ENCODE measurements at places on chromosomes 2 and 18.

GRCh38 chr2:140657657-140658056 is 1473.2 kb downstream of the LRP1B start:
- DNase-seq = no peak

GRCh38 chr2:138777996-138778395 is 2.2 kb downstream of the NXPH2 start:
- DNase-seq = no peak

GRCh38 chr2:232533944-232534710 is 5.4 kb upstream of the CHRNG start:
- no peak for DNase-seq

DNA sequence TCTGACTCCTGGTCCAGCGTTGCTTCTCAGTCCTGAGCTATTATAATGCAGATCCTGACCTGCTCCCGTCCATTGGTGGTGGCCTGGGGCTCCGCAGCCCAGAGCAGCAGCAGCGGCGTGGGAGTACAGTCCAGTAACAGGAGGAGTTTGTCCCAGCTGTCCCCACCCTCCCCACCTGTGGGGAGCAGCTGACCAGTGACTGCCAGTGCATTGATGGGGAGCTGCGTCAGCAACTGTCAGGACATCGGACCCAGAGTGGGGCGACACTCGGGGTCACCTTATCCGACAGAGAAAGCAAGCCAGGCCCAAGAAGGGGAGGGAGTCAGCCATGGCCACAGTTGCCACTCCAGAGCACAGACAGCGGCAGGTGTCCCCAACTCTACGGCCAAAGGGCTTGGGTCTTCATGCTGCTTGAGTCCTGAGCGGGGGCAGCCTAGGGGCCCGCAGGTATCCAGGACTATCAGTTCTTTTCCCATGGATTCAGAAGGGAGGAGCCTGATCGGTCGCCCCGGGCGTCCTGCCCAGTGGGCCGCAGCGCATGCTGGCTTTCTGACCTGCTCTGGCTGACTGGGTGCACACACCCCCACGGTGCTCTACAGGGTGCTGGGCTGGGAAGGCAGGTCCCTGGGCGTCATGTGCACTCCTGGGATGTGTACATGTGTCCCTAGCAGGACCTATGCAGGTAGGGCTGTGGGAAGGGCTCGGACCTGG is 29.7 kb downstream of the DNMT3A start:
- DNase-seq = no peak

DNA sequence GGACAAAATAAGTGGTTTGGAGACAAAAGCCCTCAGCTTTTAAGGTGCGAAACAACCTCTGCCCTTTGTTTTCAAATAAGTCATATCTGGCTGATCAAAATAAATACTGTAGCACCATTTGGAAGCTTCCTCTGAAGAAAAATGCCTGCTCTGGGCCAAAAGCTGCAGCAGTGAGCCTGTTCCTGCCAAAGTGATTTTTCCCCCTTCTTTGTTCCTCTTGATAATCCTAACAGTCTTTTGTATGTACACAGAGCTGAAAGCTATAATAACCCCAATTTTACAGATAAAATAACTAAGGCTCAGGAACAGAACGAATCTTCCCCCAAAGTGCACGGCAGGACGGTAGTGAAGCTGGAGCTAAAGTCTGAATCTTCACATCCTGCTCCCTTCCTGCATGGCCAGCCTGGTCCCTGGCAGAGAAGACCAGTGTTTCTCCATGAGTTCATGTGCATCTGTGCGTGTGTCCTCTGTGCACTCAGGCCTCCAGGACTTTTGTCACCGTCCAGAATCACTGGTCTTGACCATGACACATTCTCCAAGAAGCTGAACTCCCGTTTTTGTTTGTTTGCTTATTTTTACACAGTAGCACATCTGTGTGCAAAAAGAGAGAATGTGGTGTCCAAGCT is 2114.1 kb upstream of the PIK3C3 start:
- DNase-seq = no peak

- no peak for DNase-seq
These were observed 749.5 kb downstream of the RNF144A start for GRCh38 chr2:7666596-7667259.

- peak; percentile 24 for DNase-seq
These were observed at the start of gene KLF7 for GRCh38 chr2:207165121-207166038. KLF7 (minus strand) TSS chr2:207165948; CDS start chr2:207165568, 380 bp downstream.

DNA sequence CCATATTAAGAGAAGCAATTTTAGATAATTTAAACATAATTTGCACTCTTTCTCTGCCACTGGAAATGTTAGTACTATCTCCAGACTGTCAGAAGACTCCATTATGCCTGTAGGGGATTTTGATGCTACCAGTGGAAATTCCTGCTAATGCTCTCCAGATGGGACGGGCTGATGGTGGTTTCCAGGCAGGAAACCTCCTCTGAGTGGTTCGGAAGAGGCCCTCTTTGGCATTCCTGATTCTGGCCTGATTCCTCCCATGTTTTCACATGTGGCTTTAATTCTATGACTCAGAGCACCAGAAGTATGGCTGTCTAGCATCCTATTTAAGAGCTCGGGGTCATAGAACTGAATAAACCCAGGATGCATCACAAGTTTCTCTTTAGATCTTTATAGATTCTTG is 70.9 kb upstream of the ST6GAL2 start:
- DNase-seq = no peak

- DNase-seq = no peak
These were observed 4.1 kb upstream of the SLC4A5 start for GRCh38 chr2:74347303-74347702.

- no peak for DNase-seq
These were observed 313.1 kb upstream of the SYT4 start for GRCh38 chr18:43590182-43590903.

DNA sequence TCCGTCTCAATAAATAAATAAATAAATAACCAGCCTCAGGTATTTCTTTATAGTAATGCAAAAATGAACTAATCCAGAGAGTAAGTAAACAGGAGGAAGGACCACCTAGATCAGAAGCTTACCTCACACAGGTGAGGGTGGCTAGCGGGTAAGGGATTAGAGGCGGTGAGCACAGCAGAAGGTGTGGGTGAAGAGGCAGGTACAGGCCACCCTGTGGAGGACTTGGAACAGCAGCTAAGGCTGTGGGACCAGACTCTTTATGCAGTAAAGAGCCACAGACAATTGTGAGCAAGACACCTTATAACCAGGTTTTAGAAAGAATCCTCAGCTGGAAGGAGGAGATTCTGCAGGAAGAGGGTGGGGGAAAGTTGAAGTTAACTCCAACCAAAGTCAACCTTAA is 34.2 kb upstream of the TTR start:
- no peak for DNase-seq

DNA sequence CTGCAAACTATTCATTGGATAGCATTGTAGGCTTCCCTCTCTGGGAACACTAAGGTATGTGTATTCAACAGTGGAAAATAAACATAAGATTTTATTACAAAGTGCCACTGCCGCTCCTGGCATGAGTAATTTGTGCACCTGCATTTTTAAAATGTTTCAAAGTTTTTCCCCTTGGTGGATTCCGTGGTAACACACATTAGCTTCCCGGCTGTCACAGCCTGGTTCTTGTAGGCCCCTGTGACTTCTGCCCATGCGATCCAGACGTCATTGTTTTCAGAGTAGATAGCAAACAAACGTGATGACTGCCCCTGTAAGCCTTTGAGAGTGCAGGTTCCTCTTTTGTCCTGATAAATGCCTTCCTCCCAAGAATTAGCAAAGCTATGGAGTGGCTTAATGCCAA is 421.0 kb downstream of the ZNF521 start:
- no peak for DNase-seq

- DNase-seq = no peak
These were observed 172.1 kb downstream of the MYCN start for GRCh38 chr2:16112251-16112971.

DNA sequence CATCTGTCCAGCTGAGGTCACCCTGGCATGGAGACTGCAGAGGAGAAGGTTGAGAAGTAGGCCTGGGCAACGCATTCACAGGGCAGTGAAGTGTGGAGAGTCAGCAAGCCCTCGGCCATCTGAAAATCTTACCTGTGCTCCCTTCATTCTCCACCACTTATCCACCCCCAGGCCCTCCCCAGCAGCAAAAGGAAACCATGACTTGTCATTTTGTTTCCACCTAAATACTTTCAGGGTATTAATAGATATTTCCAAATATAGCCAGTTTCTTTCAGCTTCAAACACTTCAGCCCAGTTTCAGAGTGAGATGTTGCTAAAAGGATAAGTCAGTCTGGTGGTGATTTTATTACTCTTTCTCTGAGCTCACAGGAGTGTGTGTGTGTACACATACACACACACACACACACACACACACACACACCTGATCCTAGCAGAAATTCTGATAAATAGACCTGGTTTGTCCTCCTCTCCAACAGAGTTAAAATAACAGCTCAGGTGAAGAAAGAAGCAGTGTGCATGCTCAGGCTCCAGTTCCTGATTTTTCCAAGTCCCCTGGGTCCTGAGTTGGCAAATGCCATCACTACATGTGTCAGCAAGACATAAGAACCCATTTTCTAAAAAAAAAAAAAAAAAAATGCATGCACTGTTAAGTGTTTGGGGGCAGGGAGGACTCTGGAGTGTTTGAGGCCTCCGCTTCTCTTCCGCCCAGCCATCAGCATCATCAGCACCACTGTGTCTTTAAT is 82.8 kb downstream of the LOXHD1 start:
- no peak for DNase-seq

DNA sequence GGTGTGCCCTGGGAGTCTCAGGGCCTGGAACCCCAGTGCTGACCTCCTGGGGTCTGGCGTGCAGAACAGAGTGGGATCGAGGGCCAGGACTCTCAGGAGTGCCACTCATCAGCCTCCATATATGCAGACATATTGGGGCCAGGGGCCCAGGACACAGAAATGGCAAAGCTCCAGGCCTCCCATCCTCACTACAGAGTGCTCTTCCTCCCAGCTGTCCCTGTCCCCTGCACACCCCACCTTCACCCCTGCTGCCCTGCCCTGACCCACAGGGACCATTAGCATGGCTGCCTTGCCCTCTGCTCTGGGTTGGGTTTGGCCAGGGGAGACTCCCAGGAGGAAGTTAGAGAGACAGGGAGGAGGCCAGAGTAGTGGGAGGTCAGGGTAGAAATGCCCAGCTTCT is 2.8 kb downstream of the TEX51 start:
- DNase-seq = no peak

DNA sequence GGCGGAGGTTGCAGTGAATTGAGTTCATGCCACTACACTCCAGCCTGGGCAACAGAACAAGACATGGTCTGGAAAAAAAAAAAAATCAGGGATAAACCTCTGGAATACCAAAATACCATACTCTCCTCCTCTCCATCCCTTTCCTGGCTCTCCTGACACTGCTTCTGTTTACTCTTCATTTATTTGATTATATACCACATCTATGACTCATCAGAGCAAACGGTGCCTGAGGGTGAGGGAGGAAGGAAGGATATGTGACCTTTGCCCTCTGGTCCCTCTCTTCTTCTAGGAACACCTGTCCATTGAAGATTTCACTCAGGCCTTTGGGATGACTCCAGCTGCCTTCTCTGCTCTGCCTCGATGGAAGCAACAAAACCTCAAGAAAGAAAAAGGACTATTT is 30.0 kb downstream of the VIL1 start:
- DNase-seq = no peak

- DNase-seq = no peak
These were observed 12.9 kb downstream of the LAMA1 start for GRCh38 chr18:7104649-7105048.

- DNase-seq = no peak
These were observed 95.4 kb downstream of the MTA3 start for GRCh38 chr2:42663828-42664227.

GRCh38 chr2:15120631-15121030 is 440.5 kb downstream of the NBAS start:
- DNase-seq = no peak

DNA sequence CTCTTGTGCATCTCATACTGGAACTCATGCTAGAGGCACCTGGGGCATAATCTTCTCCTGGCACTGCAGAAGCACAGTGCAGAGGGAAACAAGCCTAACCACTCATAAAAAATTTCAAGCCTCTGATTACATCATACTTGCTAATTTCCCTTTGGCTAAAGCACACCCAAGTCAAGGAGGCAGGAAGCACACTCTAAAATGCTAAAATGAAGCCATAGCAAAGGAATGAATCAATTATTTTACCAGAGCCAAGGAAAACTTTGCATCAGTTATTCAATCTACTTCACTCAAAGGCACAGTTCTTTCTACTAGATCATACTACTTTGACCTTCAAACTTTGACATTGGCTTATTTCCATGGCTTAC is 79.6 kb upstream of the SPOPL start:
- no peak for DNase-seq

GRCh38 chr2:134365356-134365755 is 111.5 kb downstream of the MGAT5 start:
- no peak for DNase-seq

- no peak for DNase-seq
These were observed 253.4 kb upstream of the ZSWIM2 start for GRCh38 chr2:187102381-187102780.

GRCh38 chr18:22176420-22177326 is 7.3 kb downstream of the GATA6 start:
- no peak for DNase-seq

GRCh38 chr2:42060718-42061619 is 13.1 kb downstream of the PKDCC start:
- DNase-seq = no peak

DNA sequence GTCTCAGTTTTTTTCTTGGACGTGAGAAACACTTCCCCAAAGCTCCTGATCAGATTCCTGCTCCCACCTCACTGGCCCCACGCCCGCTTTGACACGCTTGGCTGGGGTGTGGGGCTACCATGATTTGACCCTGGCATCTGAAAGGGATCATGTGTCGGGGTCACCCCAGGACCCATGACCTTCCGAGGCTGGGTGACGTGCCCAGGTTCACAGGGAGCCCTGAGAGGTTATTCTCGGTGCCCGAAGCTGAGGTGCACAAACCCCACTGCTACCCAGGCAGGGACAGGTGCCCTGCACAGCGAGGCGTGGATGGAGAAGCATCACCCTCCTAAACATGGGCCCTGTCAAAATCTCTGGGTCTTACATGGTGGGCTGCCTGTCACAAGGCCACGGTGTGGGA is 404.1 kb downstream of the GALR1 start:
- DNase-seq = no peak

DNA sequence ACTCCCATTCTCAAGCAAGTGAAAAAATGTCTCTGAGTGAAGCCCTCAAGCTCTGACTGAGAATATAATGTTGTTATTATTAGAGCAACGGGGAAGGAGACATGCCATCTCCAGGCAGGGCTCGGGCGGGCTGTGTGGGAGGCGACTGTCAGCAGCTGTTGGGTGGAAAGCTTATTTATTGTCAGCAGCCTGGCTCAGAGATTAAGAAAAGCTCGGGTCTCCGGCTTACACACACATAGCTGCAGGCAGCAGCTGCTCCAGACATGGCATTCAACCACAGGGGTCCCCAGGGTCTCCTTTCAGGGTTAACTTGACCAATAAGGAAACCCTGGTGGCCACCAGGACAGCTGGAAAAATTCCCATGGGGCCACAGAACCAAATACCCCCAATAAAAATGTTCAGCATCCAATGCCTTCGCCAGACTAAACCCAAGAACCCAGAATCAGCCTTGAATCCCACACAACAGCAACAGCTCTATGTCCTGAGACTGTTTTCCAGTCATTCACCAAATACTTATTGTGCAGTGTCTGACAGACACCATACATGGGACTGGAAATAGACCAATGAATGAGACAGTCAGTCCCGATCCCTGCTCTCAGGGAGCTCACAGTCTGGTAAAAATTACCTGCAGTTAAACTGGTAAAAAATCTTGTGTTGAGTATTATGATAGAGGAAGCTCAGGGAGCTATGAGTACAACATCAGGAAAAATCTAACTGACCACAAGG is 70.5 kb upstream of the RTN4 start:
- no peak for DNase-seq

GRCh38 chr2:12068796-12069538 is 322.5 kb downstream of the LPIN1 start:
- DNase-seq = no peak
